T follicular helper cell (primary cell): ENCODE measurements at places on chromosomes 1 and 21.

DNA sequence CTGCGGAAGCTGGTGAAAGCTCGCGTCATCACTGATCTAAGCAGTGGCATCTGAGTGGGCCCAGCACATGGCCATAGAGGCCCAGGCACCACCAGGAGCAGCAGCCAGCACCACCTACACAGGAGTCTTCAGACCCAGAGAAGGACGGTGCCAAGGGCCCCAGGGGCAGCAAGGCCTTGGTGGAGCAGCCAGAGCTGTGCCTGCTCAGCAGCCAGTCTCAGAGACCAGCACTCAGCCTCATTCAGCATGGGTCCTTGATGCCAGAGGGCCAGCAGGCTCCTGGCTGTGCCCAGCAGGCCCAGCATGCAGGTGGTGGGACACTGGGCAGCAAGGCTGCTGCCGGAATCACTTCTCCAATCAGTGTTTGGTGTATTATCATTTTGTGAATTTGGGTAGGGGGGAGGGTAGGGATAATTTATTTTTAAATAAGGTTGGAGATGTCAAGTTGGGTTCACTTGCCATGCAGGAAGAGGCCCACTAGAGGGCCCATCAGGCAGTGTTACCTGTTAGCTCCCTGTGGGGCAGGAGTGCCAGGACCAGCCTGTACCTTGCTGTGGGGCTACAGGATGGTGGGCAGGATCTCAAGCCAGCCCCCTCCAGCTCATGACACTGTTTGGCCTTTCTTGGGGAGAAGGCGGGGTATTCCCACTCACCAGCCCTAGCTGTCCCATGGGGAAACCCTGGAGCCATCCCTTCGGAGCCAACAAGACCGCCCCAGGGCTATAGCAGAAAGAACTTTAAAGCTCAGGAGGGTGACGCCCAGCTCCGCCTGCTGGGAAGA is 3.2 kb upstream of the ARTN start:
- no peak for DNase-seq

DNA sequence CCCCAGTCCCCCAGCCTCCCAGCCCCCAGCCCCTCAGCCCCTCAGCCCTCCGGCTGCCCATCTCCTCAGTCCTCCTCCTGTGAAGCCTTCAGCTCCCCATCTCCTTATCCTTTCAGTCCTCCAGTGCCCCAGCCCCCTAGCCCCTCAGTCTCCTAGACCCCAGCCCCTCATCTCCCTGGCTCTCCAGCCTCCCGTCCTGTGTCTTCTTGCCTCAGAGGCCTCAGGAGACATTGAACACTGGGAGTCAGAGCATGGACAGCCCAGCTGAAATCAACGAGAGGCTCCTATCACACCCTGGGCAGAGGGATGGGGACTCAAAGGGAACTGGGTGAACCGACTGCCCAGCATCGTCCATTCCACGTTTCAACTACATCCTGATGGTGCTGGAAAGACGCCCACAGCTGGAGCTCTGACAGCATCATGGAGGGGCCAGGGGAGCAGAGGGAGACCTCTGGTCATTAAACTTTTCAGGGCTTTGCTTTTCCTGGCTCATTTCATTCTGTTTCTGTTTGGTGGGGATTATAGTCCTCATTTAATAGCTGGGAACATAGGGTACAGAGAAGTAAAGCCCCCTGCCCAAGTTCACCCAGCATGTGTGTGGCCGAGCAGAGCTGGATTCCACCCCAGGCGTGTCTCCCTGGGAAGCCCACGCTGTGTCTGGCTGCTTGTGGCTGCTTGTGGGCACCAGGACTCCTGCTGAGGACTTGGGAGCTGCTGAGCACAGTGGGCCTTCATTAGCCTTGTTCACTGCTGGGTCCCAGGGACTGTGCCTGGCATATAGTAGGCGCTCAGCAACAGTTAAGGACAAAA is 396.7 kb downstream of the PTPRU start:
- DNase-seq = no peak

- no peak for DNase-seq
Measured at GRCh38 chr1:58284225-58284510, 262.4 kb downstream of the OMA1 start.

- peak; percentile 37 for DNase-seq
Measured at GRCh38 chr1:8424539-8425116, 106.7 kb downstream of the SLC45A1 start.

GRCh38 chr1:188769181-188769580 is 1708.5 kb downstream of the BRINP3 start:
- no peak for DNase-seq

DNA sequence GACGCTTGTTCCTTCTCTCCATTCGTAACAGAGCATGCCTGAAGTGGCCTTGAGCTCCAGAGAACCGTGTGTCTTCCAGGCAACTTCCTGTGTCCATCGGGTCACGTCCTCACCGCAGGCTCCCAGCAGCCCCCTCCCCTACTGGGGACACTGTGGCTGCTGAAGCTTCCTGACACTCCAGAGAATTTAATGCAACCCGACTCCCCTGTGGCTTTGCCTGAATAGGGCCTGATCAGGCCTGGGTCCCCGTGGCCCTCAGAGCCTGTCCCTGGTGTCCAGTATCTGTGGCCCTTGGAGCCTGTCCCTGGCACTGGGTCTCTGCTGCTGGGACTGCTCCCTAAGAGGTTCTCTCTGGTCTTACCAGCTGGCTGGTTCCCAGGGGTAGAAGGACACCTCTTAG is 219.7 kb upstream of the VAMP3 start:
- no peak for DNase-seq

DNA sequence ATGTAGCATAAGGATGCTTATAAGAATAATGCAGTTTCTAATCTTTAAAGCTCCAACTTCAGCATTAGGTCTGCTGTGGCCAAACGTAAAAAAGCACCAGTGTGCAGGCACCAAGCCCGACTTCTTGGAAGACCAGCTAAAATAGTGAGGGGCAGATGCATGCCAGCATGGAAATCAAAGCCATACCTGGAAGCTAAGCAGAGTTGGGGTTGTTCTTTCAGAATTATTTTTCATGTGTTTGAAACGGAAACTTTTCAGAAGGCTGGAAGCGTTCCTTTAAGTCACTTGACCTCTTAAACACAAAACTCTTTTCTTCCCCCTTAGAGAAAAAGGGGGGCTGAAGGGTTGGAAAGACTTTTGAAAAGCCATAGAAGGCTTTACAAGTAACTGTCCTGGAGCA is 329.2 kb upstream of the C1orf87 start:
- DNase-seq = no peak

DNA sequence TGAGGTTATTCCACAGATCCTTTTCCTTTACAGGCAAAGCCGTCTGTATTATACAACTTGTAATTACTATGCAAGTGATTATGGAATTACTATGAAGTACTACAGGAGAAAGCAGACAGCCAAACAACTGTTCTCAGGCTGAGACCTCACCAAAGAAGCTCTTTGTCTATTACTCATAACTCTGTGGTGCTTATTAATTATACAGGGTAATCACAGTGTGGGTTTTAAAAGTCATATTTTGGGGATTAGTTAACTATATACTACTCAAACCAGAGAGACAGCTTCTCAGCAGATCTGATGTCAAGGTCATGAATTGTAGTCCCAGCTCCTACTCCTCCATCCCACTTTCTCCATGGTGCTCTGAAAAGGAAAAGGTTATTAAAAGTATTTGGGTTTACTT is 49.6 kb downstream of the CTTNBP2NL start:
- DNase-seq = no peak

DNA sequence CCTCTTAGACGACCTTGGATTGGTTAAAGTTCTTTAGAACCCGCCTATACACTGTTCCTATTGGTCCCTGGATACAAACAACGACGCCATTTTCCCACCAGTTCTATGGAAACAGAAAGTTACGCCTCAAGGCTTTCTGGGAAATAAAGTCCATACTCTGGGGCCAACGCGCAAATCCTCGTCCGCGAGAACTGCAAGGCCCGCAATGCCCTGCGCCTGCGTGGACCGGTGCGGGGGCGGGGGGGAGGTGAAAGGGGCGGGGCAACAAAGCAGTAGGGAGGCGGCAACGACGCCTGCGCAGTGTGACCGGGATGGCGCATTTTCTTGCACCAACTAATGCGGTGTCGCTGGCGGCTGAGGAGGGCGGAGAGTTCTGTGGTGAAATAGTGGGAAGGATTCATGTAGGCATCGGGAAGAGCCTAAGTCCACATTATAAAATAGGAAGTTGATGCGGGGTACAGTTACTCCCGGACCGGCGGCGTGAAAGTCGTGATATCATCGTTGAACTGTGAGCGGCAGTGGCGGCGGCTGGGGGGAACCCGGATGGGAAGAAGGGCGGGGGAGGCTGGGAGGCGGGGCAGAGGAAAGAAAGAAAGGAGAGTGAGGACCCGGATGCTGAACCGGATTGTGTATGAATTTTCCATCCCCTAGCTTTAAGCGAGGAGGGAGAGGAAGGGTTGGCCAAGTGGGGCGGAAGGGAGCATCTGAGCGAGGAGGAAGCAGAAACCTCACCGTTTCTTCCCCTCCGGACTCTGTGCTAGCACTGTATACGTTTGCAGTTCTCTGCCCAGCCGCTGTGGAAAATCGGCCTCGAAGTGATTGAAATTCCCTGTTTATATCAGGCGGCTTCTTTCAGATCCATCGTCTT is at the start of gene GGPS1:
GGPS1 (plus strand) TSS at position 300 of the 868 bp plus-strand sequence. CDS start 6,695 bp downstream, outside the sequence.
- DNase-seq = peak; percentile 99

GRCh38 chr1:226826479-226827261 is 43.7 kb upstream of the PSEN2 start:
- no peak for DNase-seq

- no peak for DNase-seq
Measured at GRCh38 chr1:219324629-219325367, 151.1 kb downstream of the LYPLAL1 start.

DNA sequence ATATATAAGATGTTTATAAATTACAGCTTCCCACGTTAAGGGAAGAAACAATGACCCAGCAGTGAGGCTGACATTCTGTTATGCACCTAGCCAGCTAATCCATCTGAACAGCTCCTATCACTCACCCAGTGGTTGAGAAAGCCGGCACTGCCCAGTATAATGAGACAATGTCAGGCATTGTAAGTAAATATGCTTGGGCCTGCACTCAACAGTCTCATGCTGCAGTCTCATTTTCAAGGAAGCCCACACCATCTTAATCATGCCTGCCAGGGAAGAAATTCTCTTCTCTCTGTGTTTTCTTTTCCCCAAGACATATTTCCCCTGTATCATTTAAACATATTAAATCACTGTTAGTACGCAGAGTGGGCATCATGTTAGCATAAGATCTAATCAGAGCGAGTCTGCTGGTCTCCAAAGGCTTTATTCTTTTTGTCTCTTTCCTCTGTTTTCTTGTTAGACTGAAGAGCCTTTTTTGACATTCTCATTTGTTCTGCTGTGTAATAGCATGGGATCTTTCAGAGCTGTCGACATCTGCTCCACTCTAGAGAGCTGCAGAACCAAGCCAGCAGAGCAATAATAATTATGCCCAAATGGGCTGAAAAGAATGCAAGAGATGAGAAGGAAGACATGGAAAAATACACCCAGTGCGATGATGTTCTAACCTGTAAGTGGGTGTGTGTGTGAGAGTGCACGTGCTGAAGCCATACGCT is 67.6 kb upstream of the SLC22A15 start:
- DNase-seq = no peak
